AG08395 (cell line): ENCODE measurements at places on chromosomes 5 and 9.

- DNase-seq = no peak
These were observed 6.2 kb downstream of the LNPEP start for GRCh38 chr5:96942078-96942477.

DNA sequence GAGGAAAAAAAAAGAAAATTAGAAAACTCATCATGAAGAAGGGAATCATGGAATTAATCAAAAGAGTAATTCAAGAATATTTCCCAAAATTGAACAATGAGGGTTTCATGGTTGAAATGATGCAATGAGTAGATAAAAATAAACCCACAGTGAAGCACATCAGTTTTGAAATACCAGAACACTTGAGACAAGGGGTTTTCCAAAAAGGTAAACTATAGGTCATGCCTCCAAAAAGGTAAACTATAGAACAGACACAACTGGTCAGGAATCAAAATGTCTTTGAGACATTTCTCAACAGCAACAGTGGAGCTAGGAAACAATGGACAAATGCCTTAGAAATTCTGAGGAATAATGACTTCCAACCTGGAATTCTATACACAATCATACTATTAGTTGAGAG is 60.2 kb upstream of the PCSK5 start:
- DNase-seq = no peak

GRCh38 chr9:79431019-79431679 is 140.6 kb upstream of the TLE4 start:
- DNase-seq = no peak

- DNase-seq = peak; percentile 49
These were observed 43.5 kb downstream of the LPAR1 start for GRCh38 chr9:110994771-110995241.

DNA sequence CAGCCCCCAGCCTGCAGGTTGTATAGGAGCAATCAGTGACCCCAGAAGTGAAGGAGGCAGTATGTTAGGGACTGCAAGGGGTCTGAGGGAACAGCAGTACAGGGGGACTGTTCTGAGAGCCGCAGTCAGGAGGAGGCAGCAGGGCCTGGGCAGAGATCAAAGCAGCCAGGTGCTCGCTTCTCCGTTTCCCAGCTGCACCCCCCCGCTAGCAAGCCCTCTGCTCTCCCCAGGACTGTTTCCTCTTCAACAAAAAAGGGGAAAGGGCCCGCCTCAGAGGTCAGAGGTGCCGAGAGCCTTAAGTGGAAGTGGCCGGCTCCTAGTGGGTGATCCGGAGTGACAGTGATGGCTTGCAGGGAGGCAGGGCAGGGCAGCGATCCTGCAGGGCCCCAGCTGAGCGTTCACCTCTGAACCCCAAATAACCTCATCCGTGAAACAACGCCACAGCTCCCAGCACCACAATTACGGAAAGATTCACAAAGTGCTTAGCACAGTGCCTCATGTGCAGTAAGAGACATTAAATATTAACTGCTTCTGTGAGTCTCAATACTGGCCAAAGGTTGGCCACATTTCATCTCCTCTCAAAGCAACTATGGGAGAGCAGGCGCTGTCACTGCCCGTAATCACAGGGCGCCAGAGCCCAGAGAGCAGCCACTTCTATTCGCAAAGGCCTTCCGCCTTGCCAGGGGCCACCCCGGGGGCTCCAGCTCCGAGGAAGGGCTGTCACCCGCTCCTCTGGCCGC is 8.0 kb downstream of the CLPTM1L start:
- no peak for DNase-seq

DNA sequence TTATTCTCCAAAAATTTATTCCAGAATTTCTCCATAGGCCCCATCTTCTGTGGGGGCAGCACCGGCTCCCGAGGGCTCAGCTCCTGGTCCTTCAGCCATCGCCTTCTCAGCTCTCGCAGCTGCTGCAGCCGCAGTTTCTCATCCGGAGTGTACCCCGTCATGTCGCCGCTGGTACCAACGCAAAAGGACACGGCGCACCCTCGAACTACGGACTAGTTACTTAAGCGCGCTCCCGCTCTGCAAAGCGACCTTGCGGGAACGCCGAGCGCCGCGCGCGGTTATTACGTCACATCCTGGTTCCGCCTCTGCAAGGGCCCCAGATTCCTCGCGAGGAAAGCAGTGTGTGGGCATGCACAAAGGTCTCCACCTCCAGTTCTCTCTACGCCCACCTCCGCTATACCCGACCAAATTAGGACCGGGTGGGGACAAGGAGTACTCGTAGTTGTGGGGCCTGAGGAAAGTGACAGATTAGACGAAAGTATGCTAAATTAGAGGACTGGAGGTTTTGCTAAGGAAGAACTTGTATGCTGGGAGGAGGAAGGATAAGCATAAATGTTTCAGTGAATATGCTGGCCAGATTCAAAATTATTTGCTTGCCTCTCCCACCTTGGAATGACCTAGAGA is at the start of gene NDUFB6:
Gene NDUFB6, minus strand, starts transcription at position 260 of the 624 bp plus-strand sequence. Its CDS starts 99 bp downstream, at position 161.
- DNase-seq = peak; percentile 95

DNA sequence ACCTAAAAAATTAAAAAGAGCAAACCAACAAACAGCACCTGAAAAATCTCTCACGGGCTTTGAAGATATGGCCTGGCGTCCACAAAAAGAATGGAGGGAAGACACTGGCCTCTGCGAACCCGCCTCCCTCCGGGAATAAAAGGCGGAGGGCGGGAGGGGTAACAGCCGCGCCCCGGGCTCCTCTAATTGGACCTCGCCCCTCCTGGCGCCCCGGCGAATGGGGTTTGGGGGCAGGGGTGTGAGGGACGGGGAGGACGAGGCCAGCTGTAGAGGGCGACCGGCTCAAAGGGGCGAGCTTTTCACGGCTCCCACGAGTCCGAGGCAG is 753 bp downstream of the FANCC start:
- peak; percentile 70 for DNase-seq

DNA sequence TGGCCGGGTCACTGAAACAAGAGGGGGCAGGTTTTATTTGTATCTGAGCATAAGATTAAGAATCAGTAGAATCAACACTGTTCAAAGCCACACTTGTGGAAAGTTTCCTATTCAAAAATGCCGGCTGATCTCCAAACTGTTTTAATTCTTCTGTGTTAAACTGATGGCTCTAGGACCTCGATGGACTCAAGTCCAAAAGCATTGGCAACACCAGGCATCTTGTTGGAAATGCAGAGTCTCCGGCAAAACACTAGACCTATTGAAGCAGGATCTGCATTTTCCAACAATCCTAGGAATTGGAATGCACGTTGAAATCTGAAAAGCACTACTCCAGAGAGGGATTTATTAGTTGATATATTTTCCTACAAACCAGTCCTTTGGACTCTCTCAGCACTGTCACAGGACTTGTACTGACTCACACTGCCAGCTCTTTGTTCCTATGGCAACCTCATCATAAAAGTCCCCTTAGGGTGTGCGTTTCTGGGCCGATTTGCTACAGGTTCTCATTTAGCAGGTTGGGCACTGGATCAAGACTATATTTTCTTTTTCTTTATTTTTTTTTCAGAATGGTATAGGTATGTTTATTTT is 48.1 kb upstream of the PCA3 start:
- DNase-seq = peak; percentile 25

DNA sequence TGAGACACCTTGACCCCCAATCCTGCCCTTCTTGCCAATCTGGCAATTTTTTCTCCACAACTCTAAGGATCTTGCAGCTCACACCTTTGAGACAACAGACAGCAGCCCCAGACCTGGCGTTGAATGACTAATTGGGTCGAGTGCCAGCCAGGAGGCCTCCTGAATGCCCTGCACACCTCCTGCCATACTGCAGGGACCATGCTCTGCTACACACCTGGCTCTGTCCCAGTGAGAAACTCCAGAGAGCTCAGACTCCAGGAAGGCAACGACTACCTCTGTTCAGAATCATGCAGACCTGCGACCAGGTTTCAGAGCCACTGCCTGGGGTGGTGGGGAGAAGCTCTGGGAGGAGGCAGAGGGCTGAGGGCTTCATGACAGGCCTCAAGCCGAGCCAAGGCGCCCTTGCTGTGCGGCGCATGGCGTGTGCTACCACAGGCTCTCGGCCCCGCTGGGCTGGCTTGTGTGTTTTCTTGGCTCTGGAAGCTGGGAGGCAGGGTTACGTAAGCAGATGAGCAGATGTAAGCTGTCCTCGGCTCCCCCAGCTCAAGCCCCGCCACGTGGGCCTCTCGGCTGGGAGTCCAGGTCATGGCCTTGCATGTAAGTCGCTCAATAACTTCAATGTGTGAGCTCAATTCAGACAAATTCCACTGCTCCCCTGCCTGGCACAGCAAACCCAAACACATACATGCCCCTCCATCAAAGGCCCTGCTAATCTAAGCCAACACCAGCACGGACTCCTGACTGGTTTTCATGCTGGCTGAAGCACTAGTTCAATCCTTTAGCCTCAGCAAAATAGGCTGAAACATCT is 27.5 kb downstream of the B4GALT1 start:
- DNase-seq = peak; percentile 80

DNA sequence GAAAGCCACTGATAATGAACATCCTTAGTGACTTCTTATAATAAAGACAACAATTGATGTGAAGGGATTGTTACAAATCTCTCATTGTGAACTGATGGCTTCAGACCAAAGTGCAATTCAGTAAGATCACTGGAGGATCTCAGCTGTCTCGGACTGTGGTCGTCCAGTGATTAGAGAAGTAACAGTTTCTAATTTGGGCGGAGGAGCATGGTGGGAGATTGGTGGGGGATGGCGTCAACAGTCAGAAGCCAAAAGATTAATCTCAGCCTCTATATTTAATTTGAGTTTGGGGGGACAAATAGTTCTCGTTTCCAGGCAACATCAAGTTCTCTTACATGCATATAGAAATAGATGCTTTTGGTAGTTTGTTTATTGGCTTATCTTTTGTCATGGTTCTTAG is 11.4 kb downstream of the GZMK start:
- DNase-seq = no peak

- no peak for DNase-seq
These were observed 614 bp upstream of the LCN6 start for GRCh38 chr9:136748666-136749611.

GRCh38 chr5:68033961-68034571 is 181.5 kb upstream of the PIK3R1 start:
- peak; percentile 50 for DNase-seq

- peak; percentile 47 for DNase-seq
These were observed 433.4 kb upstream of the TNC start for GRCh38 chr9:115551396-115551795.

- no peak for DNase-seq
These were observed 62.1 kb upstream of the IL6ST start for GRCh38 chr5:56056875-56057274.

DNA sequence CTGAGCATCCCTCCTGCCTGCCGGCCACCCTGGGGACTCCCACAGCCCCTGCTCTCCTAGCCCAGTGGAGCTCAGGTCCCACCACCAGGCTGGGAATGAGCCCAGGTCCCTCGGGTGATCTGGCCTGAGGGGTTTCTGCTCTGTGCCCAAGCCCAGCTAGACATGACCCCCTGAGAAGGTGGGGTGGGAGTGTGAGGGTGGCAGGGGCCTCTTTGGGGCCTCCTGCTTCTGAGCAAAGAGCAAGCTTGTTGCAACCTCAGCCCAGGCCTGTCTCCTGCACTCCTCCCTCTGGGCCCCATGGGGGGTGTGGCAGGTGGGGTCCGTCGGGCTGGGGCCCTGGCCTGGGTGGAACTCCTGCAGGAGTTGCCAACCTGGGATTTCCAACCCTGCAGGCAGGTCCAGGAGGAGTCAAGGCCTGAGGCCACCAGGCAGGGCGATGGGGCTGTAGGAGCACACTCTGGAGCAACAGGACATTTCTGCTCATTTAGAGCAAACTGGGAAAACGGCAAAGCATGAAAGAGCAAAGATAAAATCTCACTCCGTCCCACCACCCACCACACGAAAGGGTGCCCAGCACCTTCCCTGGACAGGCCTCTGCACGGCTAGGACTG is 11.4 kb upstream of the NRARP start:
- DNase-seq = no peak
